Heart right ventricle (tissue), 16 donors: ENCODE measurements at places on chromosomes 6 and 20. TPM values are rescaled to one million over a fixed set of nuclear protein-coding genes. Genes with fewer than 3 reads are reported as not detected.

Gene TMEM200A
- not detected for polyA plus RNA-seq

Gene SMLR1
- not detected for polyA plus RNA-seq

Gene CMTR1
- 19.7 TPM for polyA plus RNA-seq

Gene ZNF451
- polyA plus RNA-seq: 18.6 TPM

Gene MRPL14
- 89.7 TPM for polyA plus RNA-seq

Gene DDO
- polyA plus RNA-seq: 11.0 TPM

Gene POM121L2
- polyA plus RNA-seq: not detected

Gene CRISP3
- not detected for polyA plus RNA-seq

Gene PSORS1C1
- 5.0 TPM for polyA plus RNA-seq

Gene ECT2L
- polyA plus RNA-seq: 0.28 TPM

Gene LHFPL5
- not detected for polyA plus RNA-seq

Gene HDGFL1
- not detected for polyA plus RNA-seq

Gene PRL
- polyA plus RNA-seq: not detected

Gene PDE7B
- polyA plus RNA-seq: 5.9 TPM

Gene CTNNBL1
- 104 TPM for polyA plus RNA-seq

Gene TLDC2
- 0.01 TPM for polyA plus RNA-seq

Gene VGLL2
- polyA plus RNA-seq: not detected

Gene JPH2
- 94.7 TPM for polyA plus RNA-seq

Gene DDAH2
- 96.4 TPM for polyA plus RNA-seq

Gene FIG4
- 5.1 TPM for polyA plus RNA-seq

Gene TGM3
- 0.22 TPM for polyA plus RNA-seq

Gene NUS1
- polyA plus RNA-seq: 10.2 TPM

Gene SLC26A8
- 0.03 TPM for polyA plus RNA-seq

Gene PAK5
- not detected for polyA plus RNA-seq

Gene TPX2
- polyA plus RNA-seq: 0.29 TPM

Gene ZKSCAN3
- polyA plus RNA-seq: 1.0 TPM

Gene KCNK15
- polyA plus RNA-seq: 0.22 TPM

Gene CCR6
- not detected for polyA plus RNA-seq

Gene HMGCLL1
- polyA plus RNA-seq: 1.8 TPM
